AG04449 (cell line): ENCODE measurements at places on chromosomes 11 and 22.

GRCh38 chr11:73184953-73185671 is 33.0 kb upstream of the P2RY2 start:
- DNase-seq, result no peak

- no peak for DNase-seq
Observed at GRCh38 chr11:106322106-106322505, 244.6 kb downstream of the AASDHPPT start.

- no peak for DNase-seq
Observed at GRCh38 chr11:23767576-23767975, 729.3 kb upstream of the LUZP2 start.

DNA sequence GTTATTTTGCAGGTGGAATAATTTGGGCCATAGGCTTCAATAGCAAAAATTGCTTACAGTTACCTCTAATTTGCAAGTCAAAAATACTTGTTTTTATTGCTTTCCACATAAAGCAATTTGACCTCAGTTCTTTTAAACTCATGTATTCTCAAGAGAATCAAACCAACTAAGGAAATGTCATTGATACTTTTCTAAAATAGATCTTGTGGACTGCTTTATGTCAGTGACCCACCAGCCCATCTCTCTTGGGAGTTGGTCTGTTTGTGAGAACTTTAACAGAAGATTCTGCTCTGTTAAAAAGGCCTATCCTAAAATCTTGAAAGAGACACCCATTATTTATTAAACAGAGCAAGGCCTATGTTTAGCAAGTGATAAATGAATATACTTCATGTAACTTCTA is 75.2 kb downstream of the DDIAS start:
- no peak for DNase-seq

DNA sequence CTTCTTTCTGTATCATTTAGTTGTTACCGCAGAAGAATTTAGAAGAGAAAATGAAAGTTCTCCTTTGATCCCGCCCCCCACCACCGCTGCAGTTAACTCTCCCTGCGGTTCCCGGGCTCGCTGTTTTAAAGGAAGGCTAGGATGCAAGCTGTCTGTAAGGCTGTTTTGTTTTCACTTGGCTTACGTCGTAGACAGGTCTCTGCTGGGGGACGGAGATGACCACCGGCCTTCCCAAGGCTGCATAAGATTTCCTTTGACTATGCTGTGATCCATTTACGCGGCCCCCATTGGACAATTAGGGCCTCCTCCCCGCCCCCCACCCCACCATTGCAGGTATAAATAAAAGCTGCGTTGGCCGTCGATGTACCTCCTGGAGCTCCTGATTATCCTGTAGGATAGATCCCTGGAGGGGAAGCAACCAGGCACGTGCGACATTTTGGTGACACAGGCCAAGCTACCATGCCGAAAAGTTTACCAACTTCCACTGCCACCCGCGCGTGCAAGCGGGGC is 1.4 kb upstream of the CPT1A start:
- DNase-seq, result no peak

GRCh38 chr11:12667646-12668045 is 6.6 kb upstream of the TEAD1 start:
- no peak for DNase-seq

GRCh38 chr11:72544589-72544988 is 110.3 kb upstream of the CLPB start:
- DNase-seq, result no peak

DNA sequence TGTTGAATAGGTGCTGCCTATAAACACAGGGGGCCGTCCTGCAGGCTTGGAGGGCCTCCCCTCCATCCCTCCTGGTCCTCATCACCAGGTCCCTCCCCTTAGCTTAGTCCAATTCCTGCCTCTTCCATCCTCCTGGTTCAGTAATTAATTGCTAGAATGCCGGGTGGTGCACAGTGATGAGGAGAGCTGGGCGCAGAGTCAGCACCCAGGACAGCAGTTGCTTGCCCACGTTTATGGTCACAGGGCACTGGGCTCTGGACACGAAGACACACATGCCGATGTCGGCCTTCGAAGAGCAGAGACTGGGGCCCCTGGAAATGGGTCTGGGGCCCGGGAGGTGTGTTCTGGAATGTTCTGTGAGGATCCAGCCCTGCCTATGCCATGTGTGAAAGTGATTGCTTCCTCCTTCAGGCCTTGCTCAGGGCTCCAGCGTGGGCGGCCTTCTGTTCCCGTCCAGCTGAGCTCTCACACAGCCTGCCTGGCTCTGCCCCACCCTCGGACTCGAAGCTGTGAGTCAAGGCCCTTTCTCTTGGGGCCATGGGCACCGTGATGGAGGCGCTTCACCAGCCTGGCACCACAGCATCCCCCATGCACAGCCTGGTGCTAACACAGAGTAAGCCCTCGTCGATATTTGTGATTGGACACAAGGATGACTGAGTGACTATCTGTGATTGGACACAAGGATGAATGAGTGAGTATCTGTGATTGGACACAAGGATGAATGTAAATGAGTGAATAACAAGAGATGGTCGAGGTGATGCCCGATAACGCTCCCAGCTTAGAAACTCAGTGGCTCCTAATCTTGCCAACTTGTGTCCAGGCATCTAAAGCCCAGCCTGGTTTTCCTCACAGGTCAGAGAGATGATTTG is 884.7 kb downstream of the BRD1 start:
- no peak for DNase-seq

DNA sequence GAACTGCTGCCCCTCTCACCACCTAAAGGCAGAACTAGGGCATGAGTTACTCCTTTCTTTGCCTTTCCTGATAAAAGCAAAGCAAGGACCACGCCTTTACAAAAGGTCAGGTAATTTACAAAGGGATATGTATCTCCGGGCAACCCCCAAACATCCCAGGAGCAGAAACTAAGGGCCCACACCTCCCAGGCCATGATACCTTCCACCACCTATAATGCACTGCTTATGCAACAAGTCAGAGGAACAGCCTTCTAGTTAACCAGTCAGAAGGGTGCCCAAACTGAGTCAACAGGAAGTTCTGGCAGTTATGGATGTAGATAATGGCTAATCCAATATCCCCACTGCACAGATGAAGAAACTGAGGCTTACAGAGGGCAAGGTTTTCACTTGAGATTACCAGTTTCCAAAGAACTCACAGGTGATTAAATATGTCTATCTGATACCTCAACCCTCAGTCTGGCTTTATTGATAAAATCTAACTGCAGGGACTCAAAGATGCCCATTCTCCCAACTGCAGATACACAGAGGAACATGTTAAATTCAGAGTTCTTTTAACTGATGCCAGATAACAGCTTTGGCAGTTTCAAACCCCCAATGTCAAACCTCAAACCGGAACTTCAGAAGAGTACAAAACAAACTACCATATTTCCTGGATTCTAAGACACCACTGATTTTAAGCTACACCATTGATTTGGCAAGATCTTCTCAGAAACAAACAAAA is 16.8 kb upstream of the CASTOR1 start:
- DNase-seq, result no peak

DNA sequence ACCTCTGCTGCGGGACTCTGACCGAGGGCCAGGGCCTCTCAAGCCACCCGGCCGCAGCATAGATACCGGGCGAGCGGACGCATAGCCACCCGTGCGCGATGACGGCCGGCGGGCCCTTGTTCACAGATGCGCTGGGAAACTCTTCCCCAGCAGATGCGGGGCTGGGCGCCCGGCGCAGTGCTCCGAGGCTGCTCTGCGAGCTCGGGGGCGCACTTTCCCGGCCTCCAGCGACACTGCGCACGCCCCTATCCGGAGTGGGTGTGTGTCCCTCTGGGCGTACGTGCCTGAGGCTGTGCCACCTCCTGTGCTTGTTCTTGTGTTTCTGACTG is 104.7 kb upstream of the E2F8 start:
- no peak for DNase-seq

GRCh38 chr22:44780876-44781449 is 28.6 kb downstream of the ARHGAP8 start:
- no peak for DNase-seq

DNA sequence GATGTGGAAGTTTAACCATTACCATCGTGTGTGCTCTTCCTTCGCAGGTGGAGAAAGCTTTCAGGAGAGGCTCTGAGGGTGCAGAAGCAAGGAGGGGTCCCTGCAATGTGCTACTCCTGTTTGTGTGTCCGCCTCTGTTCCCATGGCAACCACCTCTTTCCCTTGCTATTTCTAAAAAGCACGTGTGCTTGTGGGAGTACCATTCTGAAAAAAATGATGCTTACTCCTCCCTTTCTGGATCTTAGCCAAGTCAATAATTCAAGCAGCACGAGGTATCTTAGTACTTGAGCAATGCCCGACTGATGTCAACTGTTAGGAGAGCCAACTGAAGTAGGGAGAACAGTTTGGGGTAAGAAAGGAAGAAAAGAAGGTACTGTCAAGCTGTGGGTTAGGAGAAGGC is 628.7 kb downstream of the NTM start:
- DNase-seq, result no peak

DNA sequence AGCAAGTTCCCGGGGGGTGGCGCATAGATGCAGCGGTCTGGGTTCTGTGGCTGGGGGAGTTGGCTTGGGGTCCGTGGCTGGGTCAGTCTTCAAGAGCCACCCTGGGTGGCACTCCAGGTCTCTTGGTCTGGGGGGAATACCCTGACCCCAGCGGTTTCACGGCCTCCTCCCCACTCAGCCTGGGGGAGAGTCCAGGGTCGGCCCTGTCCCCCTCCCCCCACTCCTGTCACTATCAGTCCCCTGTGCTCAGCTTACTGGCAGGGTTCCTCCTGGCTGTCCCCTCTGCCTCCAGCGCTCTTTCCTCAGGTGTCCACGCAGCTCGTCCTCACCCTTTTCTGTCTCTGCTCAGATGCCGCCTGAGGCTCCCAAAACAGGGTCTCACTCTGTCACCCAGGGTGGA is 68.5 kb upstream of the PARVG start:
- no peak for DNase-seq

DNA sequence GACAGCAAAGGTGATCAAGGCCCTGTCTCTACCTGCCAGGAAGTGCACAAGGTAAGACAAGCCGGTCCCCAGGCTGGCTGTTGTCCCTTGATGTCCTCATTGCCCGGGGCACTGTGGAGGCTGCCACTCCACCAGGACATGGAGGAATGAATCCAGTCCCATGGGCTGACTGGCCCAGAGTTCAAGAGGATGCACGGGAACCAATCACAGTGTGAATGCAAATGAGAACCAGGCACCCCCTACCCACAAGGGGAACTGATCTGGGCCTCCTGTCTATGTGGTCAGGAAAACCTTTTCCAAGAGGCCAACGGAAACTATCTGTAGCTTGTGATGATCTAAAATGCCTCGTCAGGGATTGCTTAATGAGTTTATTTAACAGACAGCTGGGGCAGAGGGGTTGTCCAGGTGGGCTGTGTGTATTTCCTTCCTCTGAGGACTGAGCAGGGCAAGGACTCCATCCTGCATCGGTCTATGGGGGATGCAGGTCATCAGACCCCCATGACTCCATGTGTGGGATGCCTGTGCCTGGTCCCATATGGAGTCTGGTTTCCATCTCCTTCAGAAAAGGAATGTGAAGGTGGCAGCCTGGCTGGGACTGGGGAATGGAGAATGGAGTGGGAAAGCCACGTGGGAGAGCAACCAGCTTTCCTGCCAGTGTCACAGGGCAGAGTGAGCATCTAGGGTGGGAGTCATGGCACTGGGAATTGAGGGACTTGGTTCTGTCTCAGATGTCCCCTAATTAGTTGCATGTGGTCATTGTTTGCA is 60.5 kb downstream of the CD82 start:
- DNase-seq, result no peak

GRCh38 chr11:72972496-72973128 is 158.4 kb downstream of the ATG16L2 start:
- DNase-seq, result peak; percentile 29

- DNase-seq, result peak; percentile 17
Observed at GRCh38 chr22:31891366-31892079, 52.8 kb upstream of the YWHAH start.

DNA sequence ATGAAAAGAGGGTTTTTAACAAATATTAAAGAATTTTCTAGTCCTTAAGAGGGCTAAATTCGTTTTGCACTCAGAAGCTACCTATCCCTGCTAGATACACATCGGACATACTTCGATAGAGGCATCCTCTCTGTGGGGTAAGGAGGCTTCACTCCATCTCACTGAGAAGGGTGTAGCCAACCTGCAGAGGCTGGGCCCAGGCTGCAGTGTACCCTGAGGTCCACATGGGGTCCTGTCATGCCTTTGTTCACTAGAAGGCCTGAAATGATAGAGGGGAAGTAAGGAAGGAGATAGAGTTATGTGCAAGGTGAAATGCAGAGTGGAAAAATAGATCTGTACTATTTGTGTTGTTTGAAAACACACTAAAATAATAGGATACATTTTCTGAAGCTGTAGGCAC is 45.6 kb downstream of the IGSF9B start:
- DNase-seq, result no peak
